ENCODE measurements at places on chromosomes 16 and 17.

- no peak for DNase-seq
These were observed 106.5 kb upstream of the COX10 start for GRCh38 chr17:13962716-13963240.

DNA sequence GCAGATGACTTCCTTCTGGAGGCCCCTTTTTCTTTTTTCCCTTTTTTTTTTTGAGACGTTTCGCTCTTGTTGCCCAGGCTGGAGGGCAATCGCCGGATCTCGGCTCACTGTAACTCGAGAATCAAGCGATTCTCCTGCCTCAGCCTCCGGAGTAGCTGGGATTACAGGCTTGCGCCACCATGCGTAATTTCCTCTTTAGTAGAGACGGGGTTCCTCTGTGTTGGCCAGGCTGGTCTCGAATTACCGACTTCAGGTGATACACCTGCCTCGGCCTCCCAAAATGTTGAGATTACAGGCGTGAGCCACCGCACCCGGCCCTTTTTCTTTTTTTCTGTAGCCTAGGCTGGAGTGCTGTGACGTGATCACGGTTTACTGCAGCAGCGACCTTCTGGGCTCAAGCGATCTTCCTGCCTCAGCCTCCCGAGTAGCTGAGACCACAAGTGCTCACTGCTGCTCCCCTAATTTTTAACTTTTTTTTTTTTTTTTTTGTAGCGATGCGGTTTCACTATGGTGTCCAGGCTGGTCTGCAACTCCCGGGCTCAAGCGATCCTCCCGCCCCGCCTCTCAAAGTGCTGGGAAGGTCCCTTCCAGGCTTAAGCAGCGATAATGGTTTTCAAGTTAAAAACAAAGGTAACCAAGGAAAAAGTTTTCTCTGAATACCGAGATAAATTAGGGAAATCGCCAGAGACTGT lies 956 bp upstream of the IST1 start:
- DNase-seq = peak; percentile 27

- no peak for DNase-seq
These were observed 141.5 kb upstream of the MPHOSPH6 start for GRCh38 chr16:82311528-82311927.

DNA sequence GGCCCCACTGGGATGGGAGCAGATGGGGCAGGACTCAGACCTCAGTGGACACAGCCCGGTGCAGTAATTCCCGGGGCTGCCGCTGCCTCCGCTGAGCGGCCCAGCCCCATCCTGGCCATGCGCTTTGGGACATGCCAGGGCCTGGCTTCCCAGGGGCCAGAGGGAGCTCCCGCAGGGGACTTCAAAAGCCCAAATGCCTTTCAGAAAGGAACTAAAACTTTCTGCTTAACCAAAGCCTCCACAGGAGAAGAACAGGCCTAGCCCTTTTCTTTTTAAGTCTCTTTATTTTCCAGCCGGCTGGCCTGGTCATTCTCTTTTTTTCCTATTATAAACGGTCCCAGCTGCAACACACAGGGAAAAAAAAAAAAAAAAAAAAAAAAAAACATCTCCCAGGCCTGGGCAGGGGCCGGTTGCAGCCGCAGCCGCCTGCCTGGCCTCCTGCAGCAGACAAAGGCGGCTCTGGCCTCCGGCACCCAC lies 10.7 kb upstream of the ZNF423 start:
- no peak for DNase-seq

DNA sequence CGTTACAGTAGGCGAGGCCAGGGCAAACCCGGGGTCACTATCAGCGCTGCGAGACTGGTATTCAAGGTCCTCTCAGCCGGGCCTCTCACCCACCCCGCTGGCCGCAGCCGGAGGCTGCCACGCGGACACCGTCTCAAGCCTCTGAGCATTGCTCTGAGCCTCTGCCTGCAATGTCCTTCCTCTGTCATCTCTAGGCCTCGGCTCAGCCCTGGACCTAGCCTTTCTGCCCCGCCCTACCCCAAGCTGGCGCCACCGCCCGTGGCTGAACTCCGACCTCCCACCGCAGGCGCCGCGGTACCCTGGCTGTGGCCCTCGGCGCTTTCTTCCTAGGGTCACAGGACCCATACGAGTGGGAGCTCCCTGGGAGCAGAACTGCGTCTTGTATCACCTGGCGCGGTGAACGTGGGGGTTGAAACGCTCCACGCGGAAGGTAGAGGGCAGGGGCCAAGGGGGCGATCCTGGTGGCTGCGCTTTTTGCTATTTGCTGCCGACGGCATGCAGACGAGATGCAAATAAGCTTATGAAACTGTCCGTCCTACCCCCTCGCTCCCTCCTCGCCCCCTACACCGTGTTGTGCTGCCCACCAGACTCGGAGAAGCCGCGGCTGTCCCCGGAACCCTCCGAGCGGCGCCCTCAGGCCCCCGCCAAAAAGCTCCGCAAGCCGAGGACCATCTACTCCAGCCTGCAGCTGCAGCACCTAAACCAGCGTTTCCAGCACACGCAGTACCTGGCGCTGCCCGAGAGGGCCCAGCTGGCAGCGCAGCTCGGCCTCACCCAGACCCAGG lies 3.7 kb downstream of the DLX4 start:
- DNase-seq = no peak

DNA sequence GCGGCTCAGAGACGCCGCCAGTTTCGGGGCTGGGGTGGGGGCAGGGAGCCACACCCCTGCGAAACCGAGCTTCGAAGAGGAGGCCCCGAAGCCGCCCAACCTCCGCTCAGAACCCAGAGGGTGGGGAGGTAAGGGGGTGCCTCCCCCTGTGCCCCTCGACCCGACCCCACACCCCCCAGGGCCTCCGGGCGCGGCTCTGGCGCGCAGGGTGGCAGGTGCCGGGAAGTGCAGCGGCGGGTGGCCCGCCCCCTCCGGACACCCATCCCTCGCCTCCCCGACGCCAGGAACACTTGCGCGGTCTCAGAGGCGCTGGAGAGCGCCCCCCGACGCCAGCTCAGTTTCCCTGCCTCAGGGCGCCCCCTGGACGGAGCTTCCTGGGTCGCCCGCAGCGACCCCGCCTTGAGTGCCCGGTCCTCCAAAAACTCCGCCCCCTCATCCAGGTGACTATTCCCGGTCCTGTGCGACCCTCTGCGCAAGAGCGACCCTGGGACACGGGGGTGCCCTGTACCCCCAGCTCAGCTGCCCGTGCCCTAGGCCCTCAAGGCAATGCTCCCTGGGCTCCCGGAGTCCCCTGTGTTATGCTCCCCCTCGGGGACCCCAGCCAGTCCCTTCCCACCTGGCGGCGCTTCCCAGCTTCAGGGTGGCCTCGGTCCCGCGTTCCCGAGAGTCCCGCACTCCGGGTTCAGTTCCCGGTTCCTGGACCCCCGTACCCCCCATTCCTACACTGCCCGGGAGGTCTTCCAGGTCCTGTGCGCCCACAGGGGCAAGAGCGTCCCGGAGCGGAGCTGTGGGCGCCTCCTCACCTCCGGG lies 562 bp downstream of the PPL start:
- peak; percentile 18 for DNase-seq

All from NCI-H510A treated with DMSO at 0.1 percent for 48 hours (cell line).